H1 (cell line): ENCODE measurements at places on chromosomes 3 and 15.

- no peak for DNase-seq
Observed at GRCh38 chr3:17747174-17747889, 4.9 kb upstream of the TBC1D5 start.

DNA sequence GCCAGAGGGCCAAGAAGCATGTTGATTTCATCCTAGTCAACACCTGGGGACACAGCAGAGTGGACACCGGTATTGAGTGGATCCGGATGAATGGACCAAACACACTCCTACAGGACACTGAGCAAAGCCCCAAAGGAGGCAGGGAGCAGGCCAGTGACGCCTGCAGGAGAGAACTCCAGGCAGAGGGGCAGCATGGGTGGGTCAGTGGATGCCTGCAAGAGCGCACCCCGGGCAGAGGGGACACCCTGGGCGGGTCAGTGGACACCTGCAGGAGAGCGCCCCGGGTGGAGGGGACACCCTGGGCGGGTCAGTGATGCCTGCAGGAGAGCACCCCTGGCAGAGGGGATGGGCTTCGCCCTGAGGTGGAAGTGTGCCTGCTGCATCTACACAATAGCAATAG, 27.6 kb upstream of the HRH1 start:
- DNase-seq = no peak

DNA sequence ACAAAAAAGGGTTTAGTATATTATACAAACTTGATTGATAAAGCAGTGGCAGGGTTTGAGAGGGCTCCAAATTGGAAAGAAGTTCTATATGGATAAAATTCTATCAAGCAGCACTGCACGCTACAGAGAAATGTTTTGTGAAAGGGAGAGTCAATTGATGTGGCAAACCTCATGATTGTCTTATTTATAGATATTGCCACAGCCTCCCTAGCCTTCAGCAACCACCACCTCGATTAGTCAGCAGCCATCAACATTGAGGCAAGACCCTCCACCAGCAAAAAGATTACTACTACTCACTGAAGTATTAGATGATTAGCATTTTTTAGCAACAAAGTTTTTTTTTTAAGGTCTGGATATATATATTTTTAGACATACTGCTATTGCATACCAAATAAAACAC, 296.7 kb downstream of the CHST2 start:
- no peak for DNase-seq

GRCh38 chr15:39581793-39582285, 960 bp downstream of the THBS1 start:
- no peak for DNase-seq
